ENCODE measurements at places on chromosomes 2 and 18.

- DNase-seq = no peak
Observed at GRCh38 chr2:194985258-194985657, 671.8 kb upstream of the SLC39A10 start.

- DNase-seq = no peak
Observed at GRCh38 chr2:212915121-212915782, 236.2 kb downstream of the IKZF2 start.

DNA sequence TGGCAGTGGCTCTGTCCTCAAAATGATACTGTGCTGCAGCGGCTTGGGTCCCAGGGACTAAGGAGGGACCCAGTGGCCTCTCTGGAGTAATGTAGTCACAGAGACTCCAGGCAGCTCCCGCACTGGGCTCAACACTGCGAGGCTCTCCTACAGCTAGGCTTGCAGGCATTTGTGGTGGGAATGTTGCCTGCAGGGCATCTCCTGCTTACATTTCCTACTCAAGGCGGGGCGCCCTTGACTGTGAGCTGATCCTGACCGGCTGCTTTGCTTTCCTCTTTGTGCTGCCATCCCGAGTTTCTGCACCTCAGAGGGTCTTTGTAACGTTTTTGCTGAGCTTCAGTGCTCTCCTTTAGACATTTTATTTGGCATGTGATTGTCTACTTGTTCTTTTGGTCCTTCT, 177.4 kb upstream of the FN1 start:
- DNase-seq = no peak

GRCh38 chr2:43777306-43777926, 3.6 kb downstream of the DYNC2LI1 start:
- DNase-seq = no peak

DNA sequence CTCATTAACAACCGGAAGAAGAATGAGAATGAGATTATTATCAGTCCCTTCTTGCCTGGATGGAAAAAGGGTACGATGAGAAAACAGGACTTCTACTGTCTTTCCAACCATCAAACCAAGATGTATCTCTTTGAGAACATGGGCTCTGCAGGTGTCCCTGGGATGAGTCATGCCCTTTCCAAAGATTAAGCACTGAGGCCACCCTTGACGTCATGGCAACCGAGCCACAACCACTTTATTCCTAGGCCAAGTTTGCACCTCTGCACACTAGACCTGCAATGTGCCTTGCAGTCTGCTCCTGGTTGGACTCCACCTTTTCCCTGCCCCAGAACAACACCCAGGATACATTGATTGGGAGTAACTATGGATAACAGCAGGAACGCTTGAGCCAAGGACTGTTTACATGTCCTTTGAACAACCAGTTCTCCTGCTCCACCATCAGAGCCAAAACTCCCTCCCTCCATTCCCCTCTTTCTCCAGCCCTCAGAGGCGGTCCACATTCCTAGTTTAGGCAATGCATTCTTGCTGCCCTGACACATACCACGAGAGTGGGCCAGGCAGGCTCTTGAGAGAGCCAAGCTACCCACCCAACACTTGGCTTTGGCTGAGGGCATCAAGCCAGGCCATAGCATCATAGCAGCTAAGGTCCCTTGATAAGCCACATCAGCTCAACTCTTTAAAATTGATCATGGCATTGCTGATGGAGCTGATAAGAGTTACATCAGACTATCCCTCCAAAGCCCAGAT, 310.7 kb downstream of the TNS1 start:
- DNase-seq = no peak

GRCh38 chr2:146894514-146894913, 950.3 kb upstream of the ACVR2A start:
- DNase-seq = no peak

DNA sequence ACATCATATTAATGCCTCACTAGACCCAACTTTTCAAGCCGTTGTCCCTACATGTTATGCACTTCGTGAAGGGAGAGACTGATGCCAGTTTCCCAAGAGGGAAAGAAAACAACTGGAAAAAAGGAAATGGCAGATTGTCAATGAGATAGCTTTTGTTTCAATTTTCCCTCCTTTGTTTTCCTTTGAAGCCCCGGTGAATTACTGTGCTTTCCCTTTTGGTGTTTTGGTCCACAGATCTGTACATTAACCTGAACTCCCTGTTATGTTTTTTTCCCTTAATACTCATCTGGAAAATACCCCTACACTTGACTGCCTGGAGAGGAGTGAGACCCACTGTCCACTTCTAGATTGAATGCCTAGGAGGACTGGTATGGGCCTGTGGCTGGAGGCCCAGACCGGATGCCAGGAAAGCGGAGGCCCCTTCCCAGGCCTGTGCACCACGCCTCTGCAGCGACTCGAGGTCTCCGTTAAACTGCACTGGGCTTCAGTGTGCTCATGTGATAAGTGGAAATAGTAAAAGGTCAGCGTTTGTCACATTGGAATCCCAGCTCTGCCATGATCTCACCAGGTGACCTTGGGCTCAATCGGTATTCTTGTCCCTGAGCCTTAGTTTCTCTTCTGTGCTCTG, 106.4 kb downstream of the GATA6 start:
- DNase-seq = no peak

DNA sequence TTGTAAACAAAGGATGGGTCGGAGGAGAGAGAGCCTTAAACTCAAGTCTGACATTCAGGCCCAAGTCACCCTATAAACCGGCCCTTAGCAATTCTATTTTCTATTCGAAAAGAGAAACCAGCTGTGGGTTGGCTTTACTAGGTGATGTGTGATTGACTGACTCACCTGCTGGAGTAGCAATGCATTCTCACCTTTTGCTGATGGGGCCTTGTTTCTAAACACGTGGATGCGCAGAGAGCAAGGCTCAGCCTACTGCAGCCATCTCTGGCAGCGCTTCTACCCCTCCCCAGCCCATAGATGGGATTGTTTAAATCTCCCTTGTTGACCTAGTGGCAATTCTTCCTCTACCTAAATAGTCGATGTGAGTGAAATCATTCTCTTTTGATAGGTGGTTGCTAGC, 138.5 kb downstream of the MEIS1 start:
- peak; percentile 44 for DNase-seq

DNA sequence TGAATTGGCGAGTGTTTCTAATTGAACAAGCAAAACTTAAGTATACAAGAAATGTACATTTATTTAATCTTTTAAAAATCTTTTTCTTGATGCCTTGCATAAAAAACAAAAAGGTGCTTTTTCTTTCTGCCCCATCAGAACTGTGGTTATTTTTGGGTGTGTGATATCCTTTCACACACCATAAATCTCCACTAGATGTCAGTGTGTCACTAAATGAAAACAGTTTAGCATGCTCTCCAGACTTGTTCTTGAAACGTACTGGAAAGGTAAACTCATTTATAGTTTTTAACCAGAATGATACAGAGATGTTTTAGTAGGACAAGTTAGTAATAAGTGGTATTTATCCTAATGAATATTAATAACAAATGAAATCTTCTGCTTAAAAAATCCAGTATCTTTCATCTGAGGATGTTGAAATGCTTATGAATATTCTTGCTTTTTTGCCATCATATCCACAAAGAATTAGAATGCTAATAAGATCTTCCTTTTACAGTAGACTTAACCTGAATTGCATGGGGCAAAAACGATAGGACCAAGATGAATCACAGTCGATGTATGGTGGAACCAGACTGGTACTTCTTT, 96.8 kb downstream of the UBE2E3 start:
- DNase-seq = no peak

- DNase-seq = no peak
Observed at GRCh38 chr18:71443706-71444480, 1100.2 kb downstream of the CBLN2 start.

DNA sequence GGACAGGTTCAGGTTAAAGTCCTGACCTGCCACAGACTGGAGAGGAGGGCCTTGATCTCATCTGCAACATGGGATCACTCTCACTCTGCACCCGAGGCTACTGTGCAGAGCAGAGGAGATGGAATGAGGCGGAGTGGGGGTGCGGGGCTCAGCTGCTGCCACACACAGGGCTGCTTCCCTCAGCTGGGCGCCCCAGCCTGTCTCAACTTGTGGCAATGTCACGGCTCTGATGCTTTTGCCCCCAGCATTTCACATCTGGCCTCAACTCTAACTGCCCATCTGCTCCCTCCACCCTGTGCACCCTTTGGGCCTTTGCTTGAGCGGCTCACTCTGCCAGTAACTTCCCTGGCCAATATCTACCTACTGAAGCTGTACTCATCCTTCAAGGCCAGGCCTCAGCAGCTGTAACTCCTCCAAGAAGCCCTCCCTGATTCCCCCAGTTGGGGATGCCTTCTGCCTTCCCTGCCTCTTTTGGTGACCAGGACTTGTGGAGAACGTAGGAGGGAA, 70.3 kb downstream of the POLR1A start:
- DNase-seq = no peak

DNA sequence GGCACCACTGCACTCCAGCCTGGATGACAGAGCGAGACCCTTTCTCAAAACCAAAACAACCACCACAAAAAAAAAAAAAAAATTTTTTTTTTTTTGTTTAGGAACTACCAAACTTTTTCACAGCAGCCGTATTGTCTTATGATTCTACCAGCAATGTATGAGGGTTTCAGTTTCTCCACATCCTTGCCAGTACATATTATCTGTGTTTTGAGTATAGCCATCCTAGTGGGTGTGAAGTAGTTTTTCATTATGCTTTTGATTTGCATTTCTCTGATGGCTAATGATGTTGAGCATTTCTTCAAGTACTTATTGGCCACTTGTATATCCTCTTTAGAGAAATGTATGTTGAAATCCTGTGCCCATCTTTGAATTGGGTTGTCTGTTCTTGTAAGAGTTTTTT, 51.7 kb downstream of the COX7A2L start:
- no peak for DNase-seq

DNA sequence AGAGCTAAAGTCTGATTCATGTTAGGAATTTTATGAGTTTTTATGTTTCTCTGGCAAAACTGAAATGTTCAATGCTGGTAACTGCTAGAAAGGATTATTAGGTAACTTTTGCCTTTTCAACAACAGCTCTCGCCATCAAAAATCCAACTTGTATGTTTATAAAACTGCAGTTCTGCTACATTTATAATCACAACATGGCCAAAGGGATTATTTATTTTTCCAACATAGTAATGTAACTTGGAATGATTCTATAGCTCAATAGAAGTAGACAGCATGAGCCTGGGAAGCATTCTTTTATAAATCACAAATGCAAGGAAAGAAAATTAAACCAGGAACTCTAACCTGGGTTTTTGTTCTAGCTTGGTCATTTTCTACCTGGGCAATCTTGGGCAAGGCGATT, 470.9 kb downstream of the TGIF1 start:
- DNase-seq = no peak

GRCh38 chr2:137952586-137953129, 11.6 kb upstream of the HNMT start:
- DNase-seq = no peak

GRCh38 chr2:176432434-176432833, 163.2 kb downstream of the MTX2 start:
- DNase-seq = no peak

- no peak for DNase-seq
Observed at GRCh38 chr2:98301469-98301868, 44.8 kb upstream of the CNGA3 start.

DNA sequence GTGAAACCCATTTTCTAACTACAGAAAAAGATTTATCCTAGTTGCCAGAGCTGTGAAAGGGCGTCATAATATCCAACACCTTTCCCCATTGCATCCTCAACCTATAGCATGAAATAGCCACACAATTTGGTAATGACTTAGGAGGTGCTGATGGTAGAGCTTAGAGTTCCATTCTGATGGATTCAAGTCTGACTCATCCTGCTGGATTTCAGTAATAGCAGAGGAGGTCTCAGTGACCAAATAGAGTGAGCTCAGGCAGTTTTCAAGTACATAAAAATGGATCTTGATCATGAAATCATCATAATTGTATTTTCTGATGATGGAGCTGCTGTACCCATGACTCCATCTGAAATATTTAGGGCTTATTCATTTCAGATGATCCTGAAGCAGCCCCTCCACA, 270.7 kb upstream of the KLHL29 start:
- DNase-seq = no peak
